ENCODE measurements at places on chromosomes 7 and 10. TPM values are rescaled to one million over a fixed set of nuclear protein-coding genes. Genes with fewer than 3 reads are reported as not detected.

Gene TFEC
- not detected for total RNA-seq

Gene FAM20C
- total RNA-seq, result 34.7 TPM

Gene CALHM3
- total RNA-seq, result 0.17 TPM

Gene CDC14C
- total RNA-seq, result not detected

Gene LBX1
- total RNA-seq, result not detected

Gene PIK3CG
- not detected for total RNA-seq

Gene AFAP1L2
- total RNA-seq, result 6.2 TPM

Gene DYNC1I1
- 0.58 TPM for total RNA-seq

Gene ZDHHC4
- total RNA-seq, result 50.2 TPM

Gene CTTNBP2
- 30.9 TPM for total RNA-seq

Gene ANK3
- total RNA-seq, result 48.9 TPM

Gene ASZ1
- total RNA-seq, result not detected

Gene OPN4
- not detected for total RNA-seq

- H3K4me1 ChIP-seq, result no peaks in the 10 kb centered on the region
- H3K27ac ChIP-seq, result no peak overlapping the region
- H3K4me3 ChIP-seq, result no peak overlapping the region
- no peak for DNase-seq
- no peaks in the 10 kb centered on the region for H3K27me3 ChIP-seq
These were observed 227.6 kb upstream of the STEAP1 start for GRCh38 chr7:89926701-89927100.

- no peaks in the 10 kb centered on the region for H3K36me3 ChIP-seq
- H3K4me3 ChIP-seq, result no peak overlapping the region
- peaks cover 6% of the 10 kb centered on the region for H3K4me1 ChIP-seq
- H3K27ac ChIP-seq, result no peak overlapping the region
- no peak for DNase-seq
These were observed 137.6 kb upstream of the HABP2 start for GRCh38 chr10:113415246-113415645.

DNA sequence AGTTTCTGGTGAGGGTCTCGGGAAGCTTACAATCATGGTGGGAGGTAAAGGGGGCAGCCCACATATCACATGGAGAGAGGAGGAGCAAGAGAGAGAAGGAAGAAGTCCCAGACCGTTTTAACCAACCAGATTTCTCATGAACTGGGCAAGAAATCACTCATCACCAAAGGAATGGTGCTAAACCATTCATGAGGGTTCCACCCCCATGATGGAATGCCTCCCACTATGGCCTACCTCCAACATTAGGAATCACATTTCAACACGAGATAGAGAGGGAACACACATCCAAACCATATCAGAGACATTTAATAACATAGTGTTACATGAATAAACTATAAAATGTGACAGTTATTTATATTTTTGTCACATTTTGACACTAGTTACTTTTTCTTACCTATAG lies 214.8 kb upstream of the MAGI2 start:
- H3K4me3 ChIP-seq, result no peak overlapping the region
- no peaks in the 10 kb centered on the region for H3K4me1 ChIP-seq
- no peak for DNase-seq
- peaks cover 8% of the 10 kb centered on the region for H3K27me3 ChIP-seq

- H3K4me3 ChIP-seq, result no peak overlapping the region
- no peak for DNase-seq
These were observed 15.3 kb downstream of the RASGEF1A start for GRCh38 chr10:43251419-43252165.

DNA sequence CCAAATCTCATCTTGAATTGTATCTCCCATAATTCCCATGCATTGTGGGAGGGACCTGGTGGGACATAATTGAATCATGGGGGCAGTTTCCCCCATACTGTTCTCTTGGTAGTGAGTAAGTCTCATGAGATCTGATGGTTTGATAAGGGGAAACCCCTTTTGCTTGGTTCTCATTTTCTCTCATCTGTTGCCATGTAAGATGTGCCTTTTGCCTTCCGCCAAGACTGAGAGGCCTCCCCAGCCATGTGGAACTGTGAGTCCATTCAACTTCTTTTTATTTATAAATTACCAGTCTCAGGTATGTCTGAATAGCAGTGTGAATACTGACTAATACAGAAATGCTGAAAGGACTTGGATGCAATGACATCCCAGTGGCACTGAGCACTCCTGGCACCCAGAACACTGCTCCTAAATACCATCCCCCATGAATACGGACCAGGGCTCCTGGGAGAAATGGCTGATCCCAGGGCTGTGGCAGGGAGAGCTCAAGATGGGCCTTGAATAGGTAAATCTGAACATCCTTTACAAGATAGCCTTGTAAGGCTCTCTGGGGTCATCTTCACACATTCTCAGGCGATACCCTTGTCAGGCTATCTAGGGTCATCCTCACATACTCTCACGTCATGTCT lies 19.4 kb downstream of the ZFAND2A start:
- no peak for DNase-seq
- peaks cover 4% of the 10 kb centered on the region for H3K4me1 ChIP-seq
- no peaks in the 10 kb centered on the region for H3K36me3 ChIP-seq
- H3K27me3 ChIP-seq, result no peaks in the 10 kb centered on the region
- no peak overlapping the region for H3K27ac ChIP-seq

- H3K27me3 ChIP-seq, result no peaks in the 10 kb centered on the region
- DNase-seq, result no peak
- H3K4me3 ChIP-seq, result no peak overlapping the region
These were observed 18.9 kb upstream of the PNLIPRP3 start for GRCh38 chr10:116408719-116409118.

- no peak for DNase-seq
- H3K4me1 ChIP-seq, result peaks cover 11% of the 10 kb centered on the region
- H3K27me3 ChIP-seq, result no peaks in the 10 kb centered on the region
- peak overlapping the region; percentile 64 for H3K4me3 ChIP-seq
- no peaks in the 10 kb centered on the region for H3K36me3 ChIP-seq
These were observed 1.0 kb downstream of the URGCP start for GRCh38 chr7:43905209-43905946.

DNA sequence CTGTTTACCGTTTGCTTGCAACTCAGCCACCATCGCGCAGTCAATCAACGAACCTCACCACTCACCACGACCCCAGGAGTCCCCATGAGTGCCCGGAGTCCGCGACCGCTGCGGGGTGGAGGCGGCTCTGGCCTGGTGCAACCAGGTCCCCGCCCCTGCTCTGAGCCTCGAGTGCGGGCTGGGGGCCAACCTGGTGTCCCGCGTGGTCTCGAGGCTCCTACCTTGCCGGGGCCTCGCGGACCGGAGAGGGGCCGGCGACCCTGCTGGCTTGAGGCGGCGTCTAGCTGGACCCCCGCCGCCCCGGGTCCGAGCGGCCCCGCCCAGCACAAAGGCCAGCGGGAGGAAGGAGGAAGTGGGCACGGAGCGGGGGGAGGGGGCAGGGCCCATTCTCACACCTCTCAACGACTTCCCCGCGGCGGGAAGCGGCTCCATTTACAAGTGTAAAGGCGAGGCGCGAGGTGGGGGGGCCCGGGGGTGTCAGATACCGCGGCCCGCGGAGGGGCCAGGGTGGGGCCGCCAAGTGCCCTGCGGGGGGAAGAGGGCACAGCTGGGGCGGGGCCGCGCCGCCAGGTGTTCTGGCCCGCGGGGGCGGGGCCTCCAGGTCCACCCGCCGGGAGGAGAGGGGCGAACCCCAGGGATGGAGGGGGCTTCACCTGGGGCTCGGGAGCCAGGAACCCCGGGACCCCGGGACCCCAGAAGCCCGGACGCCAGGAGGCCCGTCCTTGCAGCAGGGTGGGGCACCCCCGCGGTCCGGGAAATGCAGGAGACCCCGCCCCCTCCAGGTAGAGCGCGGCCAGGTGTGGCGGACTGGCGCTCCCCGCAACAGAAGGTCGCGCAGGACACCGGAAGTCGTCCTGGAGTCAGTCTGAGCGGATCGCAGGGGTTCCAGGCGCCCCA lies 8.6 kb downstream of the CTBP2 start:
- DNase-seq, result peak; percentile 77
- peak overlapping the region; percentile 81 for H3K27ac ChIP-seq
- peaks cover 7% of the 10 kb centered on the region for H3K36me3 ChIP-seq
- peak overlapping the region; percentile 30 for H3K4me3 ChIP-seq

- peaks cover 16% of the 10 kb centered on the region for H3K4me1 ChIP-seq
- no peaks in the 10 kb centered on the region for H3K36me3 ChIP-seq
- no peak overlapping the region for H3K4me3 ChIP-seq
- H3K27me3 ChIP-seq, result no peaks in the 10 kb centered on the region
- DNase-seq, result no peak
- no peak overlapping the region for H3K27ac ChIP-seq
These were observed 34.2 kb downstream of the PARD3 start for GRCh38 chr10:34780818-34781380.

GRCh38 chr7:113652501-113652900 lies 266.3 kb downstream of the PPP1R3A start:
- no peak overlapping the region for H3K4me3 ChIP-seq
- no peak for DNase-seq
- H3K27ac ChIP-seq, result no peak overlapping the region
- H3K36me3 ChIP-seq, result no peaks in the 10 kb centered on the region

GRCh38 chr10:9357471-9357870 lies 1303.0 kb downstream of the GATA3 start:
- no peak overlapping the region for H3K4me3 ChIP-seq
- H3K27me3 ChIP-seq, result no peaks in the 10 kb centered on the region
- no peak for DNase-seq
- H3K36me3 ChIP-seq, result no peaks in the 10 kb centered on the region

- H3K27ac ChIP-seq, result no peak overlapping the region
- H3K36me3 ChIP-seq, result no peaks in the 10 kb centered on the region
- DNase-seq, result no peak
- H3K4me1 ChIP-seq, result no peaks in the 10 kb centered on the region
These were observed 68.3 kb downstream of the CREM start for GRCh38 chr10:35194906-35195305.

- no peaks in the 10 kb centered on the region for H3K4me1 ChIP-seq
- peak; percentile 33 for DNase-seq
- no peak overlapping the region for H3K27ac ChIP-seq
- H3K27me3 ChIP-seq, result no peaks in the 10 kb centered on the region
- no peak overlapping the region for H3K4me3 ChIP-seq
These were observed 482.6 kb downstream of the RPS24 start for GRCh38 chr10:78516236-78516635.

- no peaks in the 10 kb centered on the region for H3K36me3 ChIP-seq
- H3K27ac ChIP-seq, result no peak overlapping the region
- H3K27me3 ChIP-seq, result no peaks in the 10 kb centered on the region
- H3K4me3 ChIP-seq, result no peak overlapping the region
These were observed 63.6 kb upstream of the SFMBT2 start for GRCh38 chr10:7474388-7474787.

DNA sequence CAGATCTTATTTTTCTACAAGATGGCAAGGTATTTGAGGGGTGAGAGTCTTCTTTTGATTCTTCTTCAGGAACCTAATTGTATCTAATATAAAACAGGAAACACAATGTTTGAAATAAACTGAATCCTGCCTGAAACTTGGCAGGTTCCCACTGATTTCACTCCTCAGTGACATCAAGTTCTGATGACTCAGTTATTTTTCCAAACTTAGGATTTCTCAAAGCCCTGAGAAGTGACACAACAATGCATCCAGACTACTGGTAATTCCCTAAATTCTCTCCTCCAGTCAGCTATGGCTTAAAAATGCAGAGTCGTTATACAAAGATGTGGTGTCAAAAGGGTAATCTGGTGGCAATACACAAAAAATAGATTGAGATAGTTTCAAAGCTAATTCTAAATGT lies 80.9 kb downstream of the ABLIM1 start:
- H3K27ac ChIP-seq, result no peak overlapping the region
- H3K36me3 ChIP-seq, result no peaks in the 10 kb centered on the region
- no peaks in the 10 kb centered on the region for H3K27me3 ChIP-seq
- no peak overlapping the region for H3K4me3 ChIP-seq

- H3K4me1 ChIP-seq, result no peaks in the 10 kb centered on the region
- no peak overlapping the region for H3K27ac ChIP-seq
- H3K36me3 ChIP-seq, result no peaks in the 10 kb centered on the region
- H3K27me3 ChIP-seq, result no peaks in the 10 kb centered on the region
These were observed 18.1 kb upstream of the LIPK start for GRCh38 chr10:88687853-88688467.

DNA sequence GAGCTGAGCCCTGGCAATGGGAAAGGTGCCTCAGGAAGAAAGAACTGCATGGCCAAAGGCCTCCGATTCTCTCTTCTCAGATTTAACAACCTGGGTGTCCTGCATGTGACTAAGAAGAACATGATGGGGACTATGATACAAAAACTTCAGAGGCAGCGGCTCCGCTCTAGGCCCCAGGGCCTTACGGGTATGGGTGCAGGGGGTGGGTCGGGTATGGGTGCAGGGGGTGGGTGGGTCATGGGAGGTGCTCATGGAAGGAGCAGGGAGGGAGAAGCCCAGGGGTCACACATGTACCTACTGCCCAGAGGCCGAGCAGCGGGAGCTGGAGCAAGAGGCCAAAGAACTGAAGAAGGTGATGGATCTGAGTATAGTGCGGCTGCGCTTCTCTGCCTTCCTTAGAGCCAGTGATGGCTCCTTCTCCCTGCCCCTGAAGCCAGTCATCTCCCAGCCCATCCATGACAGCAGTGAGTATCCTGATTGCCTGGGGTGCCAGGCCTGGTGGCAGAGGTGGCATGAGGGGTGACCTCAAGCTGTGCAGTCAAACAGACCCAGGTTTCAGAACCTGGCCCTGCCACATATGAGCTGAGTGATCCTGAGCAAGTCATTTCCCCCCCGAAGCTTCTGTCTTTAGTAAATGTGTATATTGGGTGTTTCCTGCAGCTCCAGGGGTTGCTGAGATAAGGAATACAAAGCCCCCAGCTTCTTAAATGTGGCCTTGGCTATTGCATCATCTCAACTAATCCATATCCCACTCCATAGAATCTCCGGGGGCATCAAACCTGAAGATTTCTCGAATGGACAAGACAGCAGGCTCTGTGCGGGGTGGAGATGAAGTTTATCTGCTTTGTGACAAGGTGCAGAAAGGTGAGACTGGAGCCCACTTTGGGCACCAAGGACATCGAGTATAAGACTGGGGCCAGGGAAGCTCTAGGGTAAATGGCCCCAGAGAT lies 2.0 kb downstream of the NFKB2 start:
- H3K4me3 ChIP-seq, result no peak overlapping the region
- H3K27ac ChIP-seq, result no peak overlapping the region
- peaks cover 7% of the 10 kb centered on the region for H3K36me3 ChIP-seq
- no peak for DNase-seq
- H3K27me3 ChIP-seq, result no peaks in the 10 kb centered on the region
- H3K4me1 ChIP-seq, result peaks cover 12% of the 10 kb centered on the region

GRCh38 chr7:18762189-18762588 lies 266.6 kb downstream of the HDAC9 start:
- H3K4me3 ChIP-seq, result no peak overlapping the region
- H3K36me3 ChIP-seq, result no peaks in the 10 kb centered on the region
- DNase-seq, result no peak
- H3K27ac ChIP-seq, result no peak overlapping the region
- no peaks in the 10 kb centered on the region for H3K27me3 ChIP-seq
- H3K4me1 ChIP-seq, result peaks cover 2% of the 10 kb centered on the region

GRCh38 chr7:29500719-29501118 lies 62.9 kb upstream of the PRR15 start:
- peaks cover 1% of the 10 kb centered on the region for H3K27me3 ChIP-seq
- H3K36me3 ChIP-seq, result no peaks in the 10 kb centered on the region

GRCh38 chr7:45689011-45689796 lies 115.0 kb downstream of the ADCY1 start:
- no peak overlapping the region for H3K4me3 ChIP-seq
- peak; percentile 26 for DNase-seq

GRCh38 chr10:42990721-42991441 lies 86.0 kb upstream of the RET start:
- H3K36me3 ChIP-seq, result no peaks in the 10 kb centered on the region
- no peak overlapping the region for H3K4me3 ChIP-seq
- no peaks in the 10 kb centered on the region for H3K4me1 ChIP-seq
- DNase-seq, result no peak
- no peak overlapping the region for H3K27ac ChIP-seq
- H3K27me3 ChIP-seq, result no peaks in the 10 kb centered on the region

GRCh38 chr10:67772894-67773511 lies 65.0 kb downstream of the DNAJC12 start:
- DNase-seq, result no peak
- no peaks in the 10 kb centered on the region for H3K36me3 ChIP-seq
- H3K4me1 ChIP-seq, result no peaks in the 10 kb centered on the region
- H3K27ac ChIP-seq, result no peak overlapping the region

All from H1 (cell line).